ENCODE measurements at places on chromosomes 5 and 9.

DNA sequence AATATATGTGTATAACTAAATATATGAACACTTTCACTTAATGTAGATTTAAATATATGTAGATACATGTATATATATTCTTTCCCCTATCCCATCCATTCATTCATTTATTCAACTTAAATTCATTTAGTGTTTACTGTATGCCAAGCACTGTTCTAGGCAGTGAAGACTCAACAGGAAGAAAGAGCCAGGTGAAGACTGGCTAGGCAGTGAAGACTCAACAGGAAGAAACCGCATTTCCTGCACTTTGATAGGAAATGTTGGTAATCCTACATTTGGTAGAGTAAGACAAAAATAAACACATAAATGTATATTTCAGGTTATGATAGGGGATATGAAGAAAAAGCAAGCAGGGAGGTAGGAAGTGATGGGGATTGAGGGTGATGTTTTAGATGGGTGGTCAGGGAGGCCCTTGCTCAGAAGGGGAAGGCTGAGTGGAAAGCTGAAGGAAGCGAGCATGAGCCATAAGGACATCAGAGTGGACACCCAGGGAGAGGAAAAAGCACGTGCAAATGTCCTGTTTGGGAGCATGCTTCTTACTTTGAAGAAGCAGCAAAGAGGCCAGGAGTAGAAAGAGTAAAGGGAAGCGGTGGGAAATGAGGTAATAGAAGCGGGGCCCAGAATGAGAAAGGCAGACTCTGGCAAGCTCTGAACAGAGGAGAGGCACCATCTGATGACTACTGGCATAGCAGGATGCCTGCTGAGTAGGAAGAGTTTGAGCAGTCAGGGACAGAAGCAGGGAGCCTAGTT, 227.8 kb upstream of the MAP3K1 start:
- DNase-seq, result no peak

- no peak for DNase-seq
Measured at GRCh38 chr5:169341556-169341955, 40.6 kb upstream of the SLIT3 start.

- no peak for DNase-seq
Measured at GRCh38 chr9:120161776-120162175, 418.2 kb downstream of the CDK5RAP2 start.

DNA sequence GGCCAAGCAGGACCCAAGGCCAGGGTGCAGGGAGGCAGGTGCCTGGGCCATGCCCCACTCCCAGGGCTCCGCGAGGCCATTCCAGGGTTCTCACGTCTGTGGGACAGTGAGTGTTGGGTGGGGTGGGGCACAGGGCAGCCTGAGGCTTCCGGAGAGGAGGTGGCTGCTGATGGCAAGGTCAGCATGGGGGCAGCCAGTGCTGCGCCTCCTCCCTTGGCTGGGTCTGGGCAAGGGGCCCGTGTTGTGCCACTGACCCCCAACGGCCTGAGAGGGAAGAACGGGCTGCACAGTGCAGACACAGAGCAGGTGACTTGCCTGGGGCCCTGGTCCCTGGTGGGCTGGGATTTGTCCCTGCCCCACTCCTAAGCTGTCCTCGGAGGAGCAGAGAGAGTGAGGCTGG, 82.1 kb downstream of the RXRA start:
- DNase-seq, result no peak

DNA sequence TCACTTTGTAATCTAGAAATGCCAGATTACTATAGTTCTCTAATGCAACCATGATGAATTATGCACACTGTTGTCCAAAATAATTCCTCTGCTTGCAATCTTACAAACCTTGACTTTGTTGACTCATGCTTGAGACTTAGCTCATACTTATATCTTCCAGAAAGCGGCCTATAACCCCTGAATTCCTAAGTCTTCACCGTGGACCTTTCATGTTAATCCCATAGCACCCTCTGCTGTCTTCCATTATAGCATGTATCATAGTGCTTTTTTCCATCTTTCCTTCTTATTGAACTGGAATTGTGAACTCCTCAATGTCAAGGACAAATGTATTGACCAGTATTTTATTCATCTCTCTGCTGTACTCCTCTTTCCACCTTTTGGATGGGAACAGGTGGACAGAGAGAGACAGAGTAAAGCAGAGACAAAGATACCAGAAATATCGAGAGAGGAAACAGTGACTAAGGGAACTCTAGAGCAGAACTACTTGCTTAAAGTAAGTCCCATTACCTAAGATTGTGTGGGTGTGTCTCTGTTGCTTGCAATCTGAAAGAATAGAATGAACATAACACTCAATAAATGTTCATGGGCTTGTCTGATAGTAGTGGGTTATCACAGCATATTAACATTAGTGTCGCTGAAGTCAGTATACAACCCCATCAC, 110.0 kb downstream of the LURAP1L start:
- DNase-seq, result peak; percentile 79

DNA sequence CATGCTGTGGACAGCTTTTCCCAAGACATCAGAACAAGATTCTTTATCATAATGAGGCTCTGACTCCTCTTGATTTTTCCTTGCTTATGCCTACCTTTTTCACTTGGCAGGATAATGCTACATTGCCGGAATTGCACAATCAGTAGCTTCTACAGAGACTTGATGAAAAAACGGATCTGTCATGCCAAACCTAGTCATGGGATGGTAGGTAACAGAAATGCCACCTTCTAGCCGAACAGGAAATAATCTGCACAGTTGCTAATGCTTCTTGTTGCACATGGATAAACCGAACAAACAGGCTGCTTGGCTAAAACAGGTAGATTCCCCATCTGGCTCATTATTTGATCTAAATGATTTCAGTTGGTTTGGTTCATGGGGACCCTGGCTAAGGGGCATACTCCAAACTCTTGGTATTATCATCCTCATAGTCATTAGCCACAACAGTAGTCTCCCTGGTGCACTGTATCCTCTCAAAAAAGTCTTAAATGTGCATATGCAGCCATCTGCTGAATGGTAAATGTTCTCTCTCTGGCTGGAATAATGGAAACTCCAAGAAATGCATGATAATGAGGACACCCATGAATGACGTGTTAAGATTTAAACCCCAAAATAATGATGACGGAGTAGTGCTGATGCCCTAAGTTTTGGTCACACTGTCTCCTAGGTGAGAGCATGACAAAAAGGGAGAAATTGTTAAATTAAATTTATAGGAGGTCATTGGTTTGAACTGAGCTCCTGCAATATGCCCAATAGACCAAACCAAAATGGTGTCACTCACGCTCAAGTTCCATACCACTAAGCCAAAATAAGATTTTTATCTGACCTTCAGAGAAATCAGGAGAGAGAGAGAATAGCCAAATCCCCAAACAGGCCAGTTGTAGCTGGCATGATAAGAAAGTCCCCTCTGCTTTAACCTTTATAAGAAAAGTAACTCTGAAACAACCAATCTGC, 47.0 kb downstream of the RAPGEF1 start:
- DNase-seq, result no peak

GRCh38 chr9:33791117-33791516, 4.2 kb upstream of the PRSS3 start:
- DNase-seq, result peak; percentile 48

DNA sequence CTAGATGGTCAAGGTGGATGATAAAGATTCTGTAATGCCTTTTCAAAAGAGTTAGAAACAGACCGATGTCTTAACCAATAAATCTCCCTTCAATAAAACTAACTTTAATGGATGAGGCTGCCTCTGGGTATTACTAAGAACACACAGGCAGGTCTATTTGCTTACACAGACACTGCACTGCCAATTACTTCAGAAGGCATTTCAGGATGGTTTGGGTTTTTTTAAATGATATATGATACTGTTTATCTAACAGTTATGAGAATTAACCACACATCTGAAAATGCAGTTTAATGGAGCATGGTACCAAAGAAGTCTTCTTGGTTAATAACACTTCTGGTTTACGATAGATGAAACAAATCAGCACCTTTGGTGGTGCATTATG, 367.9 kb upstream of the GRAMD2B start:
- DNase-seq, result no peak

- DNase-seq, result no peak
Measured at GRCh38 chr5:119451561-119451960, 736 bp upstream of the HSD17B4 start.

DNA sequence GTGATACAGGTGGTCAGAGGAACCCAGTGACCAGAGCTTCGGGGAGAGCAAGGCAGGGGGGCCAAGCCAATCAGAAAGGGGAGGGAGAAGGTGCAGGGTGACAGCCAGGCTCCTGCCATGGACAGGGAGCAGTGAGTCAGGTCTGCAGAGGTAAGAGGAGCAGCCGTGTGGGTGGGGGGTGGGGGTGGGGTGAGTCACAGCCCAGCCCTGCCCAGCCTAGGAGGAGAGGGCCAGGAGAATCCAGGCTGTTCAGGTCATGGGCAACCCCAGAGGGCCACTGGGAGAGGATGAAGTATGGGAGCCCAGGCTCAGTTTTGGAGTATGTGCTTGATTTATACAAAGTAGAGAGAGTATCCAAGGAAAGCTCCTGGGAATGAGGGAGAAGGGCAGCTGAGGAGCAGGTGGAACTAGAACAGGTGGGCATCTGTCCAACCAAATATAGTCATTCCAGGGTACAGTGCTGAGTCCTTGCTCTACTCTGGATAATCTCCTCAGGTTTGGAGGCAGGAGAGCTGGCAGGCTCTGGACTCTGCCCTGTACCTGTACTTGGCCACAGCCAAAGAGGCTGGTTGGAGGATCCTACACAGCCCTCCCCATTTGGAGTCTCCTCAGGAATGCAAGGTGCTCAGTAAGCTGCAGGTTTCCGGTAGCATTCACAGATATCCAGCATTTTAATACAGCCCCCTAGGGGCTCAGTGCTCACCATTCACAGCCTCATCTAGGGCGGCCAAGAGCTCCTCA, 1.6 kb downstream of the HBEGF start:
- DNase-seq, result peak; percentile 42

DNA sequence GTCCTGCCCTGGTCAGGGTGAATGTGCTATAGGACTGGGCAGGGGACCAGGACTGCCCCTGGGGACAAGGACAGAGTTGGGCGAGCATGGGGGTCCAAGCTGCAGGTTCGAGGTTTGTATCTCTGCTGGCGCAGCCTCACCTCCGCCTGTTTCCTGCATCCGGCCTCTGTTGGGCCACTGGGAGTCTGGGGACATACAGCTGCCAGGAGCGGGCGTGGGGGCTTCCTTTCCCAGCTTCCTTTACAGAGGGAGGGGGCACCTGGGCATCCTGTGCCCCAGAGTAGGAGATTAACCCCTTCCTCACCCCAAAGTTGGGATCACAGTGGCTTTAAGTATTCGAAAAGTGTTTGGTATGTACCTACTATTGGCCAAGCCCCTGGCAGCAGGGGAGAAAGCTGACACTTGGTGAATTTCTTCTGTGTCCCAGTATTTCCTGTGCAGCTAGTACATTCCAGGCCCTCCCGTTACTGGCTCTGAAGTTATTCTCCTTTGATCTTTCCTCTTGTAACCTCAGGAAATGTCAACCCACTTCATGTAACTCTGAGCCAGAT, 19.0 kb downstream of the OLFML2A start:
- DNase-seq, result peak; percentile 49

- peak; percentile 87 for DNase-seq
Measured at GRCh38 chr9:32426278-32426939, 42.0 kb downstream of the ACO1 start.

DNA sequence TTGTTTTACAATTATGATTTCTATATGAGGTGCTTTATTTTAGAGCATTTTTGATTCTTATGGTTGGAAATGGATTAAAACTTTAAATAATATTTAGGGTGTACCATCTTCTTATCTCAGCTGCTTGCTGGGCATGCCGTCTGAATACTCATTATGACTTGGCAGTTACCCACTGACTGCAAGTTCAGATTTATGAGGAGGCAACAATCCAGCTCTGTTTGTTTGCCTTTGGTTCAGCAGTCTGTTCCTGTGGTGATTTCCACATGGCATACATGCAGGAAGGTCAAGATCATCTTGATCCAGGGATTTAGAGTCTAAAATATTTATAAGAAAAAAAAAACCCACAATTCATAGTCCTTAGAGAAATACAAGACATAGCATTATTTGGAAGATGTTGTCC, 1254.5 kb upstream of the NUDT12 start:
- DNase-seq, result no peak

DNA sequence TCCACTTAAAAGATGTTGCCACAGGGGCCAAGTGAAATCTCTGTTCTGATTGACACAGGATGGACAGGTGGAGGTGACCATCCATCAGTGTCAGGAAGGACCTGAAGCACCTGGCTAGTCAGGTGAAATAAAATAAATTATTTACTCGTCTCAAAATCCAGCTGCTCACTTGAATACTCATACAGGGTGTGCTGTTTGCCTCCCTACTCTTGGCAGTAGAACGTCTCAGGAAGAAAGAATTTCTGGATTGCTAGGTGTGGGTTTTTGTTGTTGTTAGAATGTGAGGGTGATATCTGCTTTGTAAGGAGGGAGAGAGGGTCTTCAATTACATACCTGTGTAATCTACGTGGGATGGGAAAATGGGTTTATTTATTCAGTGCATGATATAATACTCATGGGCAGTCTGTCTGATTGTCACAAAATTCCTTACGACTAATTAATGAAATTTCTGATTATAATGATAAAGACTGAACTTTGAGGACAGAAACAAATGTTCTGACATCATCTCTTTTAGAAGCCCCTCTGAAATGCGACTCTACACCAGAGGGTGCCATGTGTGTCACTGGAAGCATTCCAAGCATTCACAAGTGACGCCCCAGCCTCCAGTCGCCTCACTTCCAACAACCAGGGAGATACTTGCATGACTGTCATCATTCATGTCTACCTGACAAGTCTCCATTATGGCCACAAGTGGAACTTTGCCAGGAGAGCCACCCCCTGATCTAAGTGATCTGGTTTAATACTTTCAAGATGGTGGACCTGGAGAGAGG, 218.4 kb downstream of the GAPVD1 start:
- no peak for DNase-seq

DNA sequence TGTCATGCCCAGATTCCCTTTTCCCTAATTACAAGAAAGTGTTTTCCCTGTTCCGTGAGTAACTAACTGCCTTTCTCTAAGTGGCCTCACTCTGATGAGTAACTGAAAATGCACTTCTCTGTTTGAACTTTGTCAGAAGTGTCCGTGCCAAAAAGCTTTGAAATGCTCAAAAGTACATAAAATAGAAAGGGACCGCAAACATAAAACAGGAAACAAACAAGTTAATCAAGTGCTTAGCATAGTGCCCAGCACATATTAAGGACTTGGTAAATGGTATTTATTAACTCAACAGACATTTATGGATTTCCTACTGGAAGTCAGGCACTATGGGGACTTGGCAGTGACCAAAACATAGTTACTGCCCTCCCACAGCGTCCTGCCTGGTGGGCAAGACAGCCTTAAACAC, 22.3 kb downstream of the AQP3 start:
- no peak for DNase-seq

GRCh38 chr9:109604131-109604530, 106.0 kb upstream of the PTPN3 start:
- peak; percentile 36 for DNase-seq

All from astrocyte of the spinal cord (primary cell).